ENCODE measurements at places on chromosomes 7 and 10.

DNA sequence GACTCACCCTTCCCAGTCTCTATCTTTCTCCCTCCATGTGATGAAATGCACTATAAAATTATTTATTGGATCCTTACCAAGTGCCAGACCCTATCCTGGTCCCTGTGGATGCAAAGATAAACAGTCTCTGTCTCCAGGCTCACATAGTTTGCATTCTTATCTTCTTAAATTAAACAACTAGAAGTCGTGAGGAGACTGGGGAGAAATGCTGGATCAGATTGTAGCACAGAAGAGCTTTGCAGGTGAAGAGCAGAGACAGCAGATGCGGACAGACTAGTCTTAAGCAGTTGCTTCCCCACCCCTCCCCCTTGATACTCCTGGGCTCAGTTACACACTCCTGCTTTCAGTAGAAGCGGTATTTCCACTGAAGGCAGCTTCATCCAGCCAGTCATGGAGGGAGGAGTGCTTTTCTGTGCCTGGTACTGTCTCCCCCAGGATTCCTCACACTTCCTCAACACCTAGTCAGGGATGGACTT is 20.8 kb upstream of the CDK1 start:
- DNase-seq, result no peak

DNA sequence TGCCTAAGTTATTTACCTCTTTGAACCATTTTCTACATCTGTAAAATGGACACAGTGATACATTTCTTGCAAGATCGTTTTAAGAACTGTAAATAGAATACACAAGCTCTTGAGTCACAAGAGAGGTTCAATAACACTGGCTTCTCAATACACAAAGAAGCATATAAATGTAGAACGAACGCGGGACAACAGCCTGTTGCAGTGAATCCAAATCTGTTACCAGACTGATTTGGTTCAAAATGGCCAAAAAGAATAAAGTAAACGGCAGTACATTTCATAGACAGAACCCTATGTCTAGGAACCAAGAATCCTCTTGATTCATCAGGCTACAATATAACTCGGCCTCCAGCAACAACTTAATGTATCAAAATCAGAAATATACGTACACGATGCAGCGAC is 701 bp downstream of the MTPAP start:
- no peak for DNase-seq

- no peak for DNase-seq
These were observed 130.4 kb upstream of the STEAP4 start for GRCh38 chr7:88437132-88437531.

DNA sequence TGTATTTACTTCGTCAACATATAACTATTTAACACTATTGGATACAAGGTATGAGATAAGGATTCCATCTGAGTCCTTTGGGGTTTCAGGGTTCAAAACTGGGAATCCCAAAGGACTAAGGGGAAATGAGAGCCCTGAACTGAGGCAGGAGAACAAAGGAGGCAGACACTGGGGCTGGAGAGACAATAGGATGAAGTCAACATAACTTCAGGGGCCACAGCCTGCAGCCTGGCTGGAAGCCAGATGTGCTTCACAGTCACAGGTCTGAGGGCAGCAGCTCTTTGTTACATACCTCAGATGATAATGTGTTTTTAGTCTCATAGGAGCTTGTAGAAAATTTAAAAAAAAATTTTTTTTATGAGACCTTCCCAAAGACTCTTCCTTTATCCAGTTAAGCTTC is 73.3 kb downstream of the NRF1 start:
- DNase-seq, result no peak

GRCh38 chr10:27717861-27718260 is 27.8 kb downstream of the MKX start:
- DNase-seq, result no peak

- no peak for DNase-seq
These were observed 220.7 kb downstream of the TNS3 start for GRCh38 chr7:47361236-47361635.
